ENCODE measurements at places on chromosomes 6 and 20.
A peak's percentile ranks its signal among the peaks of the same experiment; 100 is the strongest.

GRCh38 chr6:149139782-149140136, 177.8 kb upstream of the TAB2 start:
- no peak for DNase-seq

- no peak for DNase-seq
Observed at GRCh38 chr20:46785958-46786357, 76.5 kb downstream of the SLC2A10 start.

DNA sequence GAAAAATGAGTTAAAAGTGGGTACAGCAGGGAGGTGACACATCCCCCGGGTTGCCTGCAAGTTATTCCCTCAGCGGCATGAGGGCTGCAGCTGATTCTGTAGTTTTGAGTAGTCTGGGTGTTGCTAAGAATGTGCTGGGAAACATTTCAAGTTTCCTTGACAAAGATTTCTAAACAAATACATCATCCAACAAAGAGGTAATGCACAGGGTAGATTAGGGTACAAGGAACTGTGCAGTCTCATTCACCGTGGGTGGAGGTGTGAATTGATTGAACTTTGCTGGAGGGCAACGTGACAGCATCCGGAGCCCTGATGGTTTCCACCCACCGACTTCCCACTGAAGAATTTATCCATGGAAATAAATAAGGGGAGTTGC, 21.8 kb downstream of the CASS4 start:
- DNase-seq, result no peak

DNA sequence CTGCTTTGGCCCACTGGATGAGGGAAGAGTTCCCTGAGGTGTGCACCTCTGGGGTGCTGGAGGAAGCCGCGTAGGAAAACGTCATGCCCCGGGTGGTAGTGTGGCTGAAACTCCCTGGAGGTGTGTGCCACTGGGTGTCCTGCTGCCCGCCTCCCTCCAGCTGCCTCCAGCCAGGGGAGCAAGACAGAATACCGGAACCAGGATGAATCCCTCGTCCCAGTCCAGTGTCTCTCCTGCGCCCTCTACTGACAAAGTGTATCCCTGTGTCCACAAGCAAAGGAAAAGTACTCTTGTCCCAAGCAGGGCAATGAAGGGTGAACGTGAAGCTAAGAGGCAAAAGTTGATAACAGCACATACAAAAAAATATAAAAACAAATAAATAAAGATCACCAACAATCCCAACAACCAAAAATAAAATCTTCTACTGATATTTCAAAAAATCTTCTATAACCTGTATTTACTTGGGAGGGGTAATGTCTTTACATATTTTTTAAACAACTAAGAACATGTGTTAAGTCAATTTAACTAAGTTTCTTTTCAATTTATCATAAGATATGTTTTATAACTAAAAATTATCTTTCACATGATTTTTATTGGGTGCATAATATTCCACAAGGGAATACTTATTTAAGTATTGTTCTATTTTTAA, 437.6 kb downstream of the MAFB start:
- peak; percentile 11 for DNase-seq

DNA sequence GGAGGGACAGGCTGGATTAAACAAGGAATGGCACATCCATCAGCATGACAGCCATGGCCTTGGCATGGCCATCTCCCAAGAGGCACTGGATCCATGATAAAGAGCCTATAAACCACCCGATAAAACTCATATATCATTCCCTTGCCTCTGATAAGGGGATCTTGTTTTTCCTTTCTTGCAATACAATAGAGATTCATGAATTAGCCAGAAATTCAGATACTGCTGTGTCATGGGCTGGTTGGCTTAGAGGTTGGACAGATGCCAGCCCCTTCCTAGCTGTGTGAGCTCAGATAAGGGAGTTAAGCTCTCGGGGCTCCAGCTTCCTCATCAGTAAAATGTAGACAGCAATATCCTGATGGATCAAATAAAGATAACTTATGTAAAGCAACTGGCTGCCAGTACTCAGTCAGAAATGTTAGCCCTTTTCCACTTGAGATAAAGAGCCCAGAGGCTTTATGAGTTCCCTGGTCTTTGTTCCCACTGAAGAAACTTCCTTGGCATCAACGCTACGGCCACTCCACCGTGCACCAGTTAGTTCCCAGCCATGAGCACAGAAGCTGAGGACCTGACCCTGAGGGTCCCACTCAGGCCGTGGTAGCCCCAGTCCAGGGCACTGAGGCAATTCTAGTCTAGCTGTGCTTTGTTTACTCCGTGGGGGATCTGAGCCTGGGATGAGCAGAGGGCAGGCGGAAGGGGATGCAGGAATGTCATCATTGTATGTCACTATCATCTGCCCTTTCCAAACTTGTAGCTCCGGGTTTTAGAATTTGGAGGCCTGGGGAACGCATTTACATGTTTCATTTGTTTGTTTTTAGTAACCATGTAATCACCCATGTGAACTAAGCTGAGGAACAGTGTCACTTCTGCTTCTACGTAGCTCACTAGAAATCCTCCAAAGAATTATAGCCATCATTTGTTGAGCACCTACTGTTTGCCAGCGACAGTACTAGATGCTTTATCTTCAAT, 67.2 kb upstream of the TBC1D7 start:
- peak; percentile 24 for DNase-seq

- no peak for DNase-seq
Observed at GRCh38 chr6:170490259-170490658, 62.8 kb downstream of the PSMB1 start.

DNA sequence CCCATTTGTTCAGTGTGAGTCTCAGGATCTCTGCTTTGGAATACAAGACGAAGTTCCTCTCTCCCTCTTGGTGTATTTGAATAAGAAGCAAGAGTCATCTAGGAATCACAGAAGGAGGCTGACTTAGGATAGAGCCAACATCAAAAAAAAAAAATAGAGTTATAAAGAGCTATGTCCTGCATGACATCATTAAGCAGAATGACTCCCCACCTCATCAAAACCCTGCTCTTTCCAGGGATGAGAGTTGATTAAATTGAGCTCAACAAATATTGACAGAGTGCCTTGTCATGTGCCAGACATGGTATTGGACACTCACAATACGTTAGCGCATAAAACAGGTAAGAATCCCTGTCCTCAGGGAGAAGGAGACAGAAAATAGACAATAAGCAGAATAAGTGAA, 48.6 kb upstream of the TNFAIP3 start:
- no peak for DNase-seq

DNA sequence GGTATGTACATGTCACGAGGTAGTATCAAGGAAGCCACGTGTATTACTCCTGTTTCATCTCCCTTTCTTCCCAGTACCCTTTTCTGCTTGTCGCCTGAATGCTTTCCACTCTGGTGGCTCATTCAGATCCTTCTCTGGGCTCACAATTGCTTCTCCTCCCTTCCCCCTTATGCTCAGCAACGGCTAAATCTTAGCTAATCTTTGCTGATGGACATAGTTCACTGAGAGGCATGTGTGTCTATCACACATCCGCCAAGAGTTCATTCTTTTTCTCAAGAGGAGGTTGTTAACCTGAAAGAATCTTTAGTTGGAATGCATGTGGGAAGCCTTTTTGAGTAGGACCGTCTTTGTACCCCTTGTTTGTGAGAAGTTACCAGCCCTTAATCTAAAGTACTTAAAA, 25.8 kb upstream of the MROH8 start:
- DNase-seq, result no peak

DNA sequence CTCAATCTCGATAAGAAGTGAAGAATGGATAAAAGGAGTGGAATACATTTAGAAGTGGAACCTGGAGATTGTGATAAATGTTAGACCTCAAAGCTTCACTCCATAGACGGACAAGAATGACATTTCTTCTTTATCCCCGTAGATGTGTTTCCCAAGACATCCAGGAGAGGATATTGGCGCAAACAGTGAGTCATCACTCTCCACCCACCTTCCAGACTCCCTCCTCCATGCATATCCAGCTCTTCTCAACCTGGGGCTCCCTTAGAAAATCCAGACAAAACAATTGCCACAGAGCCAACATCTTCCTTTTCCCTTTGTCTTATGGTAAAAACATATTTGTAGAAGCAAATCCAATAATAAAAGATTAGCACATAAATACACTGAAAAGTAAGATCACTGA, 586.1 kb downstream of the PTPRT start:
- no peak for DNase-seq

DNA sequence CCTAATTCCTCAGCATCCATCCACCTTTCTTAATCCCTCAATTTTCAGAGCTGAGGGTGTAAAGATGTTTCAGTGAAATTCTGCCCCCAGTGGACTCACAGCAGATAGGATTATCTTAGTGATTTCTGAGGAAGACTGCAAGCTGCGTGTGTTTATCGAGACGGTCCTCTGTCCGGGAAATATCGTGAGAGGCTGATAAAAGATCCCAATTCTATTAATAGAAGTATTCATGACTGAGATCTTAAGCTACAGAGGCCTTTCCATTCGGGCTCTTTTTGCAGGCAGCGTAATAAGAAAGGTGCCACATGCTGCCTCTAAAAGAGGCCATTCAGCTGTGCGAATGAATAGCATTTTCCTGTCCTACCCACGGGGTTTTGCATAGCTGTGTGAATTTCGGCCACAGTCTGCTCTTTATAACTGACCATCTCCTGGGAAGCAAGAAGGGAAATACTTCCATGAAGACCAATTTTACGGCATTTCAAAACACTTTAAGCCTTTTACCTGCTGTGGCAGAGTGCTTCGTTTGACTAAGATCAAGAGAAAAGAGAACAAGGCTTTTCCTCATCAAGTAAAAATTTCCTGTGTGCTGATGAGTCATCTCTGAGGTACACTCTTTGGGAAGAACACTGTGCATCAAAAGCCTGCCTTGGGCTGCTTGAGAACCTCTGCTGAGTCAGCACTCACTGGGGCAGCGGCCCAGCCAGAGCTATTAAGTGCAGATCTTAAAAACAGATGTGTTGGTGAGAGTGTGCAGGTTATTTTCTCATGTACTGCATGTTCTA, 208.8 kb downstream of the ARHGAP18 start:
- DNase-seq, result peak; percentile 62

DNA sequence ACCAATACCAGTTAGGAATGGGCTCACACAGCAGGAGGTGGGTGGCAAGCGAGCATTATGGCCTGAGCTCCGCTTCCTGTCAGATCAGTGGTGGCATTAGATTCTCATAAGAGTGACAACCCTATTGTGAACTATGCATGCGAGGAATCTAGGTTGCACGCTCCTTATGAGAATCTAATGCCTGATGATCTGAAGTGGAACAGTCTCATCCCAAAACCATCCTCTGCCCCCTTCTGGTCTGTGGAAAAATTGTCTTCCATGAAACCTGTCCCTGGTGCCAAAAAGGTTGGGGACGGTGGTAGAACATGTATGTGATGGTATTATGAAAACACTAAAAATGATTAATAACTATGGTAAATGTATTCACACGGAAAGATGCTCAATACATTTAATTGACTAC, 99.7 kb upstream of the HIVEP1 start:
- DNase-seq, result no peak

DNA sequence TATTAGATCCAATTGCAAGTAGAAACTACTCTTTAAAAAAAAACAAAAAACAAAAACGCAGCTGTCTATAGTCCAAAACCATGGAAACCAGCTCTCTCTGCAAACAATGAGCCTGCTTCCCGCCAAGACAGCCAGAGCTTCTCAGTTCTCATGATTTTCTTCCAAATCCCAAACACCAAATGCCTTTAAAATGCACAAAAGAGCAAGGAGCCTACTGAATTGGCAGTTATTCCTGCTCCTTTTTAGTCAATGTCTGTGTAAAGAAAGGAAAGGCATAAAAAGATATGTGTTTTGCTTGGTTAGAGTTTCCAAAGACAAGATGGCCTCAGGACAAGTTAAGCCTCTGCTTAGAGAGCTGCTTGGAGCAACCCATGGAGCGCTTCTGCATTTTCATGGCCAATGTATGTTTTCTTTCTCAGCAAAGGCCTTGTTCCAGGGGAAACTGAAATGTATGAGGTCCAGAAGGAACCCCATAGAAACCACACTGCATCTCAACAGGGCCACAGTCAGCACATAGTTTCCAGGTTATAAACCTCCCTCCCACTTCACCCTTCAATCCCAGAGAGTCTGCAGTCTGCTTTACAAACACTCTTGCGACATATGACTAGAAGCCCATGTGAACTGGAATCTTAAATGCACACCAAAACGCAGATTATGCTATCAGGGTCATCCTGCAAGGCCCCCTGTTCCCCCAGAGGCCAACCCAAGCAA, 209.3 kb upstream of the TAB2 start:
- no peak for DNase-seq

DNA sequence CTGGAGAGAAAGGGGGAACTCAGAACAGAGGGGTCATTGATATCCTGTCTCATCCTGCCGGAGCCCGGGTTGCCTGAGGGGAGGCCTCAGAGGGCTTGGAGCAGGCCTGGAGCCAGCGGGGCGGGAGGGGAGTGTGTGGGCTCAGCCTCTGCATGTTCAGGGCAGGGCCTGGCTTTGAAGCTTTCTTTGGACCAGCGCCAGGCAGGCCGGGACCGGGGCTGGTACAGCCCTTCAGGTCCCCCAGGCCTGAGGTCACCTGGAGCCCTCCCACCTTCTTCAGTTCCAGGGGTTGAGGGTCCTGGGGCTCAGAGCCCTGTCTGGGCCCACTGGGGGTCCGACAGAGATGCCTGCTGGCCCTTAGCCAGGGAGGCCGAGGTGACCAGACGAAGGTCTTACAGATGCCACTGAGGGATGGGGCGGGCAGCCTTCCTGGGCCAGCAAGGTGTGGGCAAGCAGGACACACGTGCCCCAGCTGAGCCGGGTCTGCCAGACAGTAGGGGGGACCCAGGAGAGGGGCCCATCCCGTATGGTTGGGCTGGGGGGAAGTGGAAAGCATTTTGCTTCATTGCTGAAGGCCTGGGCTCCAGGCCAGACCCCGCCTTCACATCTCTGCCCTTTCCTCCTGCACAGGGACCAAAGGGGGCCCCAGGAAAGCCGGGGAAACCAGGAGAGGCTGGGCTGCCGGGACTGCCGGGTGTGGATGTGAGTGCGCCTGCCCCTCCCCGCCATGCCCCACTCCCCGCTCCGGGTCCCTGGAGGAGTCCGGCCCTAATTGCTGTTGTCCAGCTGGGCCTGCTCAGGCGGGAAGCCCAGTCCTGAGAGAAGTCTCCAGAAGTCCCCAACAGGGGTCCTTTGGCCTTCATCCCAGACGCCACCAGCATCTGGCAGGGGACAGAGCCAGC, 2.0 kb downstream of the COL9A3 start:
- DNase-seq, result peak; percentile 96

GRCh38 chr20:47201074-47201730, 155.3 kb downstream of the ZMYND8 start:
- no peak for DNase-seq

DNA sequence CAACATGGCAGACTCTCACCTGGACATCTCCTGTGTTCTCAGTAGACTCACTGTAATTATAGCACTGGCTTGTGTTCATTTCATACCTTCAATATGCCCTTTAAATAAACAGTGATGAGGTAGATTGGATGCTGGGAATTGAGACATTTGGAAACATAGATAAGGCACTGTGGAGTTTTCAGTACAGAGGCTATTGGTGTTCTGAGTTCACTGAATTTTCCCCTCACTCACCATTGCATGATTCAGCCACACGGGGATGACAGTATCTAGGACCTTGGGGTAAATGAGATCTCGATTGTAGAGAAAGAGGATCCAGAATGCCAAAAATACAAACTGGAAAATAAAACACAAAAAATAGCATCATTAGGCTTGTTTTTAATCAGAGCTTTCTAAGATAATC, 12.6 kb downstream of the ADTRP start:
- DNase-seq, result no peak
